ENCODE measurements at places on chromosomes 2 and 18.

DNA sequence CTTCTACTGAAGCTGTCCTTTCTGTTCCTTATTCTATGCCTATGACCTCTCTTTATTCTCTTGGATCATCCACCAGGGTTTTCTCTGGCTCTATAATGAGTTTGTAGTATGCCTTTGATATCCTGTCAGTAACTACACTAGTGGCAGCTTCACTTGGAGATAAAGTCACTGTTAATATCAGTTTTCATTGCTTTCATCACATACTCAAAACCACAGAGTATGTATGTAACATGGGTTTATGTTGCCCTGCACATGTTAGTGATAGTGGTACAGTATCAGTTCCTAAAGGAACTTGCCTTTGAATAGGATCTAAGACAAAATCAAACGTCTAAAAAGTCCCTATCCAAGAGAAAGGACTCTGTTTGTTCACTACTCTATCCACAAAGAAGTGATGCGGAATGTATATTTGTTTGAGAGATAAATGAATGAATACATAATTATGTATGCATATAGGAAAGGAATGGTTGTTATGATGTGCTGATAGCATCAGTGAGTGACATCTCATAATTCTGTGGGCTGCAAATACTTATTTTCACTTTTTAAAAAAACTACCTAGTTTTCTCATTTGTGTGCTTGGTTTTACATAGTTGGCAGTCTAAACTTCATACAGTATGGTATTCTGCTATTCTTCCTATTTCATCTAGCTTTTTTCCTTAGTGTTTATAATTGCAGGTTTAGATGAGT, 45.1 kb downstream of the TET3 start:
- no peak for DNase-seq

DNA sequence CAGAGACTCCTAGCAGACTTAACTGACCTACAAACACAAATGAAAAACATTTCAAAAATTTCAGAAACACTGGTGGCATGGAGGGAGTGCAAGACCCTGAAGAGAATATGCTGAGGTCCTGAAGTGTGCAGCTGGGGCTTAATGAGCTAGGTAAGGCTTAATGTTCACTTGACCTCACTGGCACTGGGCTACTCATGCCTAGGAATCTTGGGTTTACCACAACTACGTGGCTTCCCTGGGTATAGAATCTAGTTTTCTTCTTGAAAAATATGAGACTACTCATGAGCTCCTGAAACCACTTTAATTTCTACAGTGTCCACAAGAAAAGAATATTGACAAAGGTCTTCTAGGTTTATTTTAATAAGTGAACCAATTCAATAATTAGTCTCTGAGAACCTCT, 139.8 kb downstream of the HNMT start:
- no peak for DNase-seq

GRCh38 chr2:100796499-100797100, 23.3 kb upstream of the NPAS2 start:
- no peak for DNase-seq

DNA sequence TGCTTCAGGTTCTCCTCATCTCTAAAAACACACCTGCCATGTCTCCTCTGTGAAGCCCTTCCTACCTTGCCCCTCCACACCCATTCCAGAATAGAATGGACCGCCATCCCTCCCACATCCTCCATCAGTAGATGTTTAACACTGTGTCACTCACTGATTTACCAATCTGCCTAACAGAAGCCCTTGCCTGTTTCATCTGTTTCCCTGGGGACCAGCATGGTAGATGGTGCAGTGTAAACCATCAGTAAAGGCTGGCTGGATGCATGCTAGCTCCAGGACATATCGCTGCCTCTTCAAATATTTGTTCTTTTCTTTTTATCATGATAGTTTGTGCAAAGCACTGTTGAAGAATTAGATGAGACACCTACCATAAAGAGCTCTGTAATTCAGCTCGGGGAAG, 271.4 kb downstream of the PIEZO2 start:
- DNase-seq, result no peak

DNA sequence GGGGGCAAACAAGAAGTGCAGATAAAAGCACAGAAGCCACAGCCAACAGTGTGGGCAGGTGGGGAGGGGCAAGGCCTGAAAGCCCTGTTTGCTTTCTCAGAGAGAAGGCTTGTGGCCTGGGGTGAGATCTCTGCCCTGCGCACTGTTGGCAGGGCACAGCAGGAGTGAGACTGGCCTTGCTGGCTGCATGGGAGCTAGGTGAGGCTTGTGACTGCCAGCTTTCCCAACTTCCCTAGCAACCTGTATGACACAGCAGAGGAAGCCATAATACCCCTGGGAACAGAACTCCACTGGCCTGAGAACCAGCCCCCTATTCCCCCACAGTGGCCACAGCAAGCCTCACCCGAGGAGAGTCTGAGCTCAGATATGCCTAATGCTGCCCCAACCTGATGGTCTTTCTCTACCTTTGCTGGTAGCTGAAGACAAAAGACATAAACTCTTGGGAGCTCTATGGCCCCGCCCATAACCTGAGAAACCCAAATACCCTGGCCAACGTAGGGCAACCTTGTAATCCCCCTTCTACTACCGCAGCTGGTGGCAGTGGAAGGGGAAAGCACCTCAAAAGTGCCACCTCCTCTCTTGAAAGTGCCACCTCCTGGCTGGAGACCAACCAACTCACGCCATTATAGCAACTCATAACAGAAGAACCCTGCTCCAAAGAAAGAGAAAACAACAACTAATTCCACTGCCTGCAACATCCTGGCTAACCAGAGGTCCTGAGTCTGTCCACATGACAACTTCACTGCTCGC, 44.4 kb downstream of the LCT start:
- DNase-seq, result no peak

DNA sequence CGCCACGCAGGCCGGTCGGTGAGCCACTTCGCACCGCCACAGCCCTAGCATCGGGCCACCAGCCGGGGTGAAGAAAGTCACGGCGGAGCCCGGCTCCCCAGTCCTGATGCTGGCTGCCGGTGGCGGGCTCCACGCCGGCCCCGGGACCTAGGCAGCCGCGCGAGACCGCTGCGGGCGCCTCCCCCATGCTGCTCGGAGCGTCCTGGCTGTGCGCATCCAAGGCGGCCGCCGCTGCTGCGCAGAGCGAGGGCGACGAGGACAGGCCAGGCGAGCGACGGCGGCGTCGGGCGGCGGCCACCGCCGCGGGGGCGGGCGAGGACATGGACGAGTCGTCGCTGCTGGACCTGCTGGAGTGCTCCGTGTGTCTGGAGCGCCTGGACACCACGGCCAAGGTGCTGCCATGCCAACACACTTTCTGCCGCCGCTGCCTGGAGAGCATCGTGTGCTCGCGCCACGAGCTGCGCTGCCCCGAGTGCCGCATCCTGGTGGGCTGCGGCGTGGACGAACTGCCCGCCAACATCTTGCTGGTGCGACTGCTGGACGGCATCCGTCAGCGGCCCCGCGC, 433 bp downstream of the SH3RF3 start:
- DNase-seq, result no peak

DNA sequence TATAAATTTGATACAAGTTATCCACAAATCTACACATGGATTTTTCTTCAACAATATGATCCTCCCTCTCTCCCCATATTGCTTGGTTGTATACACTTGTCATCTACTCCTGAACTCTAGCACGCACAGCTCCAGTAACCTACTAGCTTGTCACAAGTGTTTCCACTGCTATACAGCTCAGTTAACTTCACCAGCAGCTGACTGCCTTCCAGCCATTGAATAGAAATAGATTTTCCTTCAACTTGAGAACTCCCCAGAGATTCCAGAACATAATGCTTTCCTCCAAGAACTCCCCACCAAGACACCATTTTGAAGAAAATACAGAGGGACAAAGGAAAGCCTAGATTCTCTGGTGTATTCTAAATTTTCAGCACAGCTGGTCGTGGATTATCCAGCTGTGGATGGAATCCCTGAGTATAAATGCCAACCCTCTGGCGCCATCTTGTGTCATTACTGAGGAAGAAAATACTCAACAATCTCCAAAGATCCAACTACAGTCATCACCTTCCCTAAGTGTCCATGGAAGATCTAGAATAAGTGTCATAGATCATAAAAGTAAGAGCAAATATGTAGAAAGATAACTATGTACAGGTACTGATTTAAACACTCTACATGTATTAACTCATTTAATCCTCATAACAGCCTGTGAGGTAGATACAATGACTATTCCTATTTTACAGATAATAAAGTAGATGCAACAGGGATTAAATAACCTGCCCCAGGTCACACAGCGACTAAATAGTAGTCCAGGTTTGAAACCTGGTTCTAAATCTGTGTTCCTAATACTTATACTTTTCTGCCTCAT, 156.7 kb downstream of the ARHGAP28 start:
- no peak for DNase-seq

- no peak for DNase-seq
Observed at GRCh38 chr18:22093731-22094357, 75.5 kb upstream of the GATA6 start.

- no peak for DNase-seq
Observed at GRCh38 chr2:139000131-139000785, 220.1 kb upstream of the NXPH2 start.

DNA sequence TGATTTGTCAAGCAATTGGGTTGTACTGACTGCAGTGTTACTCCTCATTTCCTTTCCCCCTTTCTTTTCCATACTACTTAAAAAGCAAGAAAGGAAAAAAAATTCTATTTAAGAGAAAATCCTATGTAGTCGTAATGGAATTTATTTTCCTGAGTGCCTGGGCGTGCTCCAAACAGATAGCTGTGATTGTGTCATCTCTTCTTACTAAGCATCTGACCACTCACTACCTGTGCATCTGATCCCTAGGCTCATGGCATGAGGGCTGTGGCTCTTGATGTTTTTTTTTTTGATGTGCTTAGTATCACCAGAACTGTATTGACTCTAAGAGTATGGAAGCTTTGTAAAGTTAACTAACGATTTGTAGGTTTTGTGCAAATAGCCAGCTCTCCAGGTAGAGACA, 19.0 kb downstream of the CRIM1 start:
- no peak for DNase-seq

GRCh38 chr18:70291295-70291574, 2.4 kb downstream of the SOCS6 start:
- no peak for DNase-seq

- no peak for DNase-seq
Observed at GRCh38 chr18:58348517-58348916, 280.4 kb downstream of the ALPK2 start.

DNA sequence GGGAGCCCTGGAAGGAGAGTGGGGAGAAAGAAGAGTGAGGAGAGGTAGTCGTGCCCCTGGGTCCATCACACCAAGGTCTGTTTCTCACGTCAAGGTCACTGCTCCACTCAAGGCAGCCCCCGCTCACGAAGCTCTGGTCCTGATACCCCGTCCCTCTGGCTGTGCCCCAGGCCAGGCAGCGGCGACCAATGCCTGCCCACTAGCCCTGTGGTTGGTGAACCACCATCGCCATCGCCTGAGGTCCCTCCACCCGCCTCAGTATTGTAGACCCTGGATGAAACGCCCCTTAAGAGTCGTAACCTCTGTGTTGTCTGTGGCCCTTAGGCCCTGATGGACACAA, 378.3 kb upstream of the MYT1L start:
- DNase-seq, result no peak

All from caudate nucleus (tissue), 63 donors.